ENCODE measurements at places on chromosomes 16 and 17. TPM values are rescaled to one million over a fixed set of nuclear protein-coding genes. Genes with fewer than 3 reads are reported as not detected.

DNA sequence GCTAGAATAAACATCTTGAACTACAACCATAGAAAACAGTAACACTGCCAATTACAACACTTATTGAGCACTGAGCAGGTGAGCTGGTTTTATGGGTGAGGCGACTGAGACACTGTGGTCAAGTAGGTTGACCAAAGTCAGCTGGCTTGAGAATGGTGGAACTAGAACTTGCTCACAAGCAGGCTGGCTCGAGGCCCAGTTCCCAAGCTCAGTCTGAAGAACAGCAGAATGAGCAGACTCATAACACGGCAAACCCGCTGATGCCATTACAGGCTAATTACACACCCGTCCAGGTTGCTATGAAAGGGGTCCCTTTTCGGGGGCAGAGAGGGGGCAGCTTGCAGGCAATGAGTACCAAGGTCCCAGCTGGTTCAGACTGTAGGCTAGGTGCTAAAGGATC lies 6.5 kb downstream of the ZZEF1 start:
- DNase-seq = no peak

- DNase-seq = no peak
Measured at GRCh38 chr17:30113213-30113612, 3.4 kb upstream of the NSRP1 start.

DNA sequence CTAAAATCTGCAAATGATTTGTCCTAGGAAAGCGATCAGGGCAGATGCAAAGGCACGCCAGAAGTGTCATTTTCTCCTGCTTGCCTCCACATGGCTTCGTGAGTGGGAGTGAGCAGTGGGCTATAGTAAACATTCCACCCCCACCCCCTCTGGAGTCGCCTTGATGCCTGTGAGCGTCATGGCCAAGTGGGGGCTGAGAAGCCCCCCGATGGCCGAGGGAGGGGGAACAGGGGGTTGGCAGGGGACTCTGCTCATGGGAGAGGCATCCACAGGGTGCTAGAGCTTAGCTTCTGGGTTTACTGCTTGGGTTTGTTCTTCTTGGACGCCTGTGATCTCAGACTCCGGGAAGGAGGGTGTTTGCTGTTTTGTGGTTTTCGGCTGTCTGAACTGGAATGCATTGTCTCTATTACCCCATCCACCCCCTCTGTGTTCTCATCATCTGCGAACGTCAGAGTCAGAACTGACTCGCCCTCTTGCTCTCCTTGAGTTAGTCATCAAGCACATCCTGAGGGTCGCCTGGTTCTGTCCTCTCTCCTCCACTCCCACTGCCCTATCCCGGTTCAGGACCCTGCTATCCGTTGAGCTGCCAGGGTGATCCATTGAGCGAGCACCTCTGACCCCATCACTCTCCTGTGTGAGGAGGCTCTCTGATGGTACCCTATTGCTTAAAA lies 15.4 kb downstream of the TNS4 start:
- no peak for DNase-seq

Gene KRT32
- total RNA-seq = not detected

Gene NXPH3
- 4.7 TPM for total RNA-seq

DNA sequence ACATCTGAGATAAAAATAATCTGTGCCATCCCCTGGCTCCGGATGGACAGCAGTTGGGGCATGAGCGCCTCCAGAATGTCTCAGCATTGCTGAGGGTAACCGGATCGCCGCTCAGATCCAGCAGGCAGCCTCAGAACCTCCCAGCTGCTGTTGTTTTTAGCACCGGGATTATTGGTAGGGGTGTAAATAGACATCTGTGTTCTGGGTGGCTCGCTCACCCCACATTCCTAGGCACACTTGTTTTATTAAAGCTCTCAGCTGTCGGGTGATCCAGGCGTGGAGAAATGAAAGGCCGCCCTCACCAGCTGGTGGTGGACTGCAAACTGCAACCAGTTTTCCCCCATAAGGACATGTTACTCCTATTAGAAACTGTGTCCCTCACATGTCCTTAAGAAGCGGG lies 32.1 kb downstream of the MYH3 start:
- no peak for DNase-seq

DNA sequence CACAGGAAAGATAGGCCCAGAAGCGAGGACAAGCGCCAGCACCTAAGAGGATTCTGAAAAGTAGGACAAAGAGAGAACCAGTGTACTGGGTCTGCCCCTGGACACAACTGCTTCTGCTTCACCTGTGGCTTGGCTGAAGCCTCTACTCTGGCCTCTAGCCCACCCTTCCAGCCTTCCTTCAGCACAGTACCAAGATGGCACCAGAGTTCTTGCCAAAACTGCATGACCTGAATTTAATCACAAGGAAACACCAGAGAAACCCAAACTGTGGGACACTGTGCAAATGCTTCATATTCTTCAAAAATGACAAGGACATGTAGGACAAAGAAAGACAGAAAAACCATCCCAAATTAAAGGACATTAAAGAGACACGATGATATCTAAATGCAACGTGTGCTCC lies 116.6 kb downstream of the SMG6 start:
- DNase-seq = no peak

Gene MEFV
- total RNA-seq = 0.19 TPM

Gene GUCY2D
- total RNA-seq = not detected

- DNase-seq = no peak
Measured at GRCh38 chr16:4019371-4019791, 96.9 kb downstream of the ADCY9 start.

Gene TCAP
- 0.74 TPM for total RNA-seq

Gene MYH11
- 1.0 TPM for total RNA-seq

Measured in GM23338 (cell line).